Activated naive CD4-positive, alpha-beta T cell treated with Interleukin-2 at 50 U/mL for 16 hours (primary cell): ENCODE measurements at places on chromosomes 1 and 21.
A peak's percentile ranks its signal among the peaks of the same experiment; 100 is the strongest.

DNA sequence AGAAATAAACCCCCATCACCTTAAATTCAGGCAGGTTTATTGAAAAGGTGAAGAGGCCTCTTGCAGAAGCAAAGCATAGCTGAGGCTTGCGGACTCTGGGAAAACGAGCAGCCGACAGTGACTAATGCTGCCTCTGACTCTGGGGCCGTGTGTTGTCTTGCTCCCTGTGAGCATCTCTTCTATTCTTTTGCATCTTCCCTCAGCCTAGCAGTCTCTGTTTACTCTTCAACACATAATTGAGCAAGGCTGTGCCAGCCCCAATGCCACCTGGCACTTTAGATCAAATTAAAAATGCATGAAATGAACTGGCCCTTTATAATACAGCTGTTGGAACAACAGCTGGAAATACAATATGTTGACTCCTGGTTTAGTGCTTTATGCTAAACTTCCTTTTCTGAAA, 18.4 kb upstream of the REG4 start:
- DNase-seq, result no peak

DNA sequence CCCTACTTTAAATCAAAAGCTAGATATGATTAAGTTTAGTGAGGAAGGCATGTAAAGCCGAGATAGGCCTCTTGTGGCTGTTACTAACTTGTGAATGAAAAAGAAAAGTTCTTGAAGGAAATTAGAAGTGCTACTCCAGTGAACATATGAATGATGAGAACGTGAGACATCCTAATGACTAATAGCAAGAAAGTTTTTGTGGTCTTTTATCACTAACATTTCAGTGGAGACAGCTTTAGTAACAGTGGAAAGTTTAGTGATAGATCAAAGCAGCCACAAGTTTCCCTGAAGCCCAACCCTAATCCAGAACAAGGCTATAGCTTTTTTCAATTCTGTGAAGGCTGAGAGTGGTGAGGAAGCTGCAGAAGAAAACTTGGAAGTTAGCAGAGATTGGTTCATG, 73.6 kb upstream of the LRRC8B start:
- DNase-seq, result peak; percentile 22

- DNase-seq, result no peak
Observed at GRCh38 chr1:245319094-245319493, 164.3 kb downstream of the KIF26B start.

GRCh38 chr1:69738458-69739250, 170.9 kb downstream of the LRRC7 start:
- DNase-seq, result no peak

GRCh38 chr1:36136535-36136934, 11.5 kb upstream of the COL8A2 start:
- no peak for DNase-seq

GRCh38 chr21:41873426-41873825, 5.7 kb downstream of the PRDM15 start:
- DNase-seq, result no peak

DNA sequence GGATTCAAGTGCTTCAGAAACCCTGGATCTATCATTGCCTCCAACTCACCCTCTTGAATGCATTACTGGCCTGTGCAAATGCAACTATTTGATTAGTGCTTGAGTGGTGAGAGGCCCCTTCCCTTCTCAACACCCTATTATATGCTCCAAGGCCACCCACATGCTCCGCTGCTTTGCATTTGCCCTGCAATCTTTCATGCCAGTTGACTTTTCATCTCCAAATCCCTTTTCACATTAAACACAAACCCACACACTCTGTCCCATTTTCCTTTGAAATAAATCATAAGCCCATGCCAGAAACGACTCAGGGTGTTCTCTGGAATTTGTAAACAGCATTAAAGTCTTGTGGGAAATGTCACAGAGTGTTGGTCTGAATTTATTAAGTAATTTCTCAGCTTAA, 78.9 kb upstream of the CTTNBP2NL start:
- DNase-seq, result no peak

GRCh38 chr1:19676438-19676922, 11.8 kb downstream of the HTR6 start:
- DNase-seq, result no peak

DNA sequence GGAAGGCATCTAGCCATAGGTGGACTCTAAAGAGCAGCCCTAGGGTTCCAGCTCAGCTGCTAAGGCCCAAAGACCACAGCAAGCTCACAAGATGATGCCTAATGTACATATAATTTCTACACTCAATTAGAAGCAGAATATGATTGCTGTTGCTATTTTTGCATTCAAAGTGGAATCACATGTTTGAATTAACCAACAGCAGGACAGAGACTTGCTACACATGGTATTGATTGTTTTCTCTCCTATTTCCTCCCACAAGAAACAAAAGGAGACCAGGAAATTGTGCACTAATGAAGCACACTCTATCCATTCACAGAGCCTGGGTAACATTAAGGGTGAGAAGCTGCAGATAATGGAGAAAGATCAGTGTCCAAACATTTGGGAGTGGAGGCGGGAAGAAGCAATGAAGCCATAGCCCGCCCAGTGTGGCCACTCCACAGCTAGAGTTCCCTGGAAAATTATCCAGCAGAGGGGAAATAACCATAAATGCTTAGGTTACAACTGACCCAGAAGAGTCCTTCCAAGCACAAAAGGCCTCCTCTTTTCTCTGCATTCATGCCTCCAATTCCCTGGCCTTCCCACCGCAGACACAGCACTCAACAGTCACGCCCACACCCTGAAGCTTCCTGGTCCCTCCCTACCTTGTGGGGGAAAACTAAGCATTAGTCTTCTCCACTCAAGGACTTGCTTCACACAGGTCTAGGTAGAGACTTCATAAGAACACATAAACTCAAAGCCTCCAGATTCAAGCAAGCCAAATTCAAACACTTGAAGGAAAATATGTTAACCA, 7.5 kb downstream of the CNN3 start:
- DNase-seq, result no peak

- peak; percentile 9 for DNase-seq
Observed at GRCh38 chr21:43345746-43346409, 81.1 kb downstream of the SIK1 start.

- peak; percentile 55 for DNase-seq
Observed at GRCh38 chr1:15246960-15247614, at the start of gene FHAD1. Gene FHAD1 (plus strand): TSS chr1:15247223. CDS start chr1:15251785, 4,562 bp downstream.

- DNase-seq, result peak; percentile 38
Observed at GRCh38 chr1:226627924-226628611, 79.5 kb downstream of the STUM start.

DNA sequence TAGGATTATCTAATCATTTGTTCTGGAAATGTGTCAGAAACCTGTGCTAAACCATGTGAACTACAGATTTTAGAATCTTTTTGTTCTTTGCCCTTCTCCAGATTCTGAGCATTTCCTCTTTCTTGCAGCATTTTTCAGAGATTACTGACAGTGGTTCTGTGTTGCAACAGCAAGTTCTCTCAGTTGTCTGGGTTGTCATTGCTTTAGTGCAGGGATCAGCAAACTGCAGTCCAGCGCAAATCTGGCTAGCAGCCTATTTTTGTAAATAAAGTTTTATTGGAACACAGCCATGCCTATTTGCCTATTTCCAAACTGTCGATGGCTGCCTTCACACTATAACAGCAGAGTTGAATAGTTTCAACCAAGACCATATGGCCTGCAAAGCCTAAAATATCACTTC, 66.3 kb upstream of the LRRC8D start:
- DNase-seq, result no peak

DNA sequence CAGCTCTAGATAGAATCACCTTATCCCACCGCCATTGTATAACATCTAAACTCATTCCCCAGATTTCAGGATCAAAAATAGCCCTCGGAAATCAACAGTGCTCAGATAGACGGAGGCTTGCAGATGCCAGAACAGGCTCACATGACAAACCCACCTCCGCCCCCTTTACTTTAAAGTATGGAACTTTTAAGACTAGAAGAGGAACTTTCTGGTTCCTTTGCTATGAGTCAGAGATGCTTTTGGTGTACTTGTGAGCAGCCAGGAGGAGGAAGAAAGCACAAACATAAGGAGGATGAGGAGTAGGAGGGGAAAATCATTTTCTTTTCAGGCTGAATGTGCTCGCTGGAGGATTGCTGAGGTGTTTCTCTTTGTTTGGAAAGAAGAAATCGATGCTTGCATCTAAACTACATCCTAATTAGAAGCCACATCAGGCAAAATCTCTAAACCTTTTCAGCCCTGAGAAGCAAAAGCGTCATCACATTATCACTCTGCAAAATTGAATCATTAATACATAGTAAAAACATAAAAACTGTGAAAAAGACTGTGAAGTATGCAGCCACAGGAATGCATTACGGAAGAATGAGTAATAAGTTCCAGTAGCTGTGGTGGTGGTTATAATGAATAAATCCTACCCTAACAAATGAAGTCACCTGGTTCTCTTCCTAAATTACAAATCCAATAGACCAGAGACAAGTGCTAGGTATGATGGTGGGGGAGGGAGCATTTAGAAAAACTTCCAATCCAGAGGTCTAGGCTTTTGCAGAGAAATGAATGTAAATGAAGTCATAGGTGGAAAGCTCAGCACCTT, 251.3 kb downstream of the KCNH1 start:
- DNase-seq, result no peak

DNA sequence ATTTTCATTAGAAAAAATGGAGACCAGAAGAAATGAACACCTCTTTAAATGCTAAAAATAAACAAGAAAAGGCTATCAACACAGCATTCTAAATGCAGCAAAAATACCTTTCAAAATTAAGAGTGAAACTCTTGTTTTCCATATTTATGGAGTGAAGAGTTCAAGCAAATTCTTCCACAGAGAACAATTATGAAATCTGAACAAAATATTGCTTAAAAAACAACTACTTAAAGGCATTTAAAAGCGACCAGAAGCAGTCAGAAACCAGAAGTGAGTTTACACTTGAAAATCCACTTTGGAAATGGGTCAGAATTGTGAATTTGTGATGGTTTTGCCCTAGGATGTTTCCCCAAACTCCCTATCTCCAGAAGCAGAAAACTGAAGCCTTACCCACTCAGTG, 60.9 kb upstream of the KCNH1 start:
- no peak for DNase-seq

DNA sequence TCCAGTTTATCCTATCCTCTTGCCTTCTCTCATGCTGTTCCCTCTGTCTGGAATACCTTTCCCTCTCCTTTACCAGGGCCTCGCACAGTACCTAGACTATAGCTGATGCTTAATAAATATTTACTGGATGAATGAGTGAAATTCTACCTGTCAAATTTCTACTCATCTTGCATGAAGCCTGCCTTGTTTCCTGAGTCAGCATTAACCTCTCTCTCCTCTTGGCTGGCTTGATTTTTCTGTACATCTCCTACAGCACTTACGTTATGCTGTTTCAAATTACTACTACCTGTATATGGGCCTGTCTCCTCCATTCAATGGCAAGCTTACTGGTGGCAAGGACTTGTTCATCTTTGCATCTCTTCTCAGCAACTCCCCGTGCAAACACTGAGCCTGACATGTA, 130.8 kb downstream of the CAPN8 start:
- DNase-seq, result no peak

GRCh38 chr1:178509414-178510007, 3.4 kb upstream of the TEX35 start:
- no peak for DNase-seq

GRCh38 chr1:170970256-170970655, 34.9 kb downstream of the MROH9 start:
- DNase-seq, result no peak

DNA sequence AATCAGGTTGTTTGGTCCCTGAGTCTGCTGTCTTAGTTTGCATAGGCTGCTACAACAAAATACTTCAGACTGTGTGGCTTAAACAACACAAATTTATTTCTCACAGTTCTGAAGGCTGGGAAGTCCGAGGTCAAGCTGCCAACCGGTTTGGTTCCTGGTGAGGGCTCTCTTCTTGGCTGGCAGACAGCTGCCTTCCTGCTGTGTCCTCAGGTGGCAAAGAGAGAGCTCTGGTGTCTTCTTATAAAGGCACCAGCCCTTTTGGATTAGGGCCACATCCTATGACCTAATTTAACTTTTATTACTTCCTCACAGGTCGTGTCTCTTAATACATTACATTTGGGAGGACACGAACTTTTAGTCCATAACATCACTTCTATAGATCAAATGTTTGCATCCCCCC, 89.6 kb upstream of the CD34 start:
- DNase-seq, result no peak

- no peak for DNase-seq
Observed at GRCh38 chr21:26751305-26751704, 93.9 kb downstream of the ADAMTS1 start.

GRCh38 chr1:32239790-32240139, 7.3 kb upstream of the FAM167B start:
- no peak for DNase-seq

DNA sequence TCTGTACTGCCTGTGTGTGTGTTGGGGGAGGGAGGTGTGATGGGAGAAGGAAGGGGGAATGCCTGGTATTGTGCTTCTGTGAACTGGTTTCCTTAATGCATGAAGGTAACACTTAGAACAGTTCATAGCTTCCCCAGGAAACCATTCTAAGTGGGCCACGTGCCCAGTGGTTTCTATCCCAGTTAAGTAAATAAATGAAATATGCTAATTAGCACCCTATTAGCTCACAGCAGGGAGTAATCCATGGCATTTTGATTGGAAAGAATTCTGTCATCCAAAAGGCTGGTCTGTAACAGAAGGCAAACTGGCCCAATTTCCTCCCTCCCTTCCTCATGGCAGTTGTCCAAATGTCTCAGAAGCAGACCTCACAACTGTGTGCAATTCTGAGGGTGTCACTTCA, 199.3 kb downstream of the TTLL7 start:
- DNase-seq, result no peak

DNA sequence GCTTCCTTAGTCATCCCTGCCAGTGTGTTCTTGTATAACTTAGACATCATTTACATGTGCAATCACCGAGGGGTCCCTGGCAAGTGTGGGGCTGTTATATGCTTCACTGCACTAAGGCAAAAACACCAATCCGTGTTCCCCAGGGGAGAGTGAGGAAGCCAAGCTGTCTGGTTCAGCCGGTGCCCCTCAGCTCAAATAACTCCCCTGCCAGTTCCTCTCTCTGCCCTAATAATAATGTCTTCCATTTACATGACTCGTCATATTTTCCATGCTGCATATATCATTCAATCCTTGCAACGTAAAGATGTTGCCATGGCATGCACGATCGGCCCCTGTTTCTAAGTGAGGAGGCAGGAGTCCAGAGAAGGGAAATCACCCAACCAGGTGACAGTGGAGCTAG, 24.4 kb upstream of the NDC1 start:
- DNase-seq, result no peak

DNA sequence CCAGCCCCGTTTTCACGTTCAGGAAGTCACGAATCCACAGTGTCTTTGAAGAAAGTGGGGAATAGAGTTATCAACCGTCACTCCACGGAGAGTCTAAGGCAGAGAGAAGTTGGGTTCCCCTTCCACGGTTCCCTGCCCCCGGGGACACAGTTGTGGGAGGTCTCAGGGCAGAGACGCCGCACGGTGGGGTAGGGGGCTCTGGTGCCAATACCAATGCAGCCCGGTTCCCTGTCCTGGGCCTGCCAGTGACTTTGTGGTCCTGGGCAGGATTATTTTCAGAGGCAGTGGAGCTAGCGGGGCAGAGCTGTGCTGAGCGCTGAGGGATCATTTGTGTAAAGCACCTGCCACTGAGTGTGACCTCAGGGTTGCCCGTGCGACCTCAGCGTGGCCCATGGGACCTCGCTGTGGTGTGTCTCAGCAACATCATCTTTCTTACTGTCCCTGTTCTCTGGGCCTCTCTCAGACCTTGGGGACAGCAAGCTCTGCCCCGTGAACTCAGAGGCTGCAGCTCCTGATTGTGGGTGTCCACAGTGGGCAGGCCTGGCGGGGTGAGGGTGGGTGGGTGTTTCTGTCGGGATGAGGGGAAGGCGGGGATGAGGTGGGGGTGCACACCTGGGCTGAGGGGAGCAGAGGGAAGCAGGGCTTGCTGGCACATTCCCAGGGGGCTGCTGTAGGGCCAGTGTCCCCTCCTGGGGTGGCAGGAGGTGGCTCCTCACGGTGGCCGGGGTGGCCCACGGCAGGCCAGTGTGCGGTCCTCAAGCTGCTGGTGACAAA, 65.2 kb downstream of the AGPAT3 start:
- DNase-seq, result no peak
